ENCODE measurements at places on chromosomes 2 and 18.
A peak's percentile ranks its signal among the peaks of the same experiment; 100 is the strongest.

DNA sequence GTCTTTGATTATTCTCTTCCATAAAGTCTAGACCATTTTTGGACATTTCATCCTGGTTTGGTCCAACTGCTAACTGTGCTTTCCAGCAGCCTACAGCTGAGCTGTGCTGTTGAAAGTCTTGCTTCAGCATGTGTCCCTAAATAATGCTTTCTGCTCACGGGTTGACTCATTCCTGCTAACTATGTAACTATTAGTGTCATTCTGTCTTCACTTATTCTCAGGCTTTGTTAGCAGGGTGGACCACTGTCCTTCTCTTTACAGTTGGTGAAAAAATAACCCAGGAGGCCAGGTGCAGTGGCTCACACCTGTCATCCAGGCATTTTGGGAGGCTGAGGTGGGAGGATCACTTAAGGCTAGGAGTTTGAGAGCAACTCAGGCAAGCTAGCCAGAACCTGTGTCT, 8.9 kb downstream of the ADAM23 start:
- no peak for DNase-seq

- peak; percentile 35 for DNase-seq
These were observed 95.7 kb upstream of the HS6ST1 start for GRCh38 chr2:128414351-128414750.

DNA sequence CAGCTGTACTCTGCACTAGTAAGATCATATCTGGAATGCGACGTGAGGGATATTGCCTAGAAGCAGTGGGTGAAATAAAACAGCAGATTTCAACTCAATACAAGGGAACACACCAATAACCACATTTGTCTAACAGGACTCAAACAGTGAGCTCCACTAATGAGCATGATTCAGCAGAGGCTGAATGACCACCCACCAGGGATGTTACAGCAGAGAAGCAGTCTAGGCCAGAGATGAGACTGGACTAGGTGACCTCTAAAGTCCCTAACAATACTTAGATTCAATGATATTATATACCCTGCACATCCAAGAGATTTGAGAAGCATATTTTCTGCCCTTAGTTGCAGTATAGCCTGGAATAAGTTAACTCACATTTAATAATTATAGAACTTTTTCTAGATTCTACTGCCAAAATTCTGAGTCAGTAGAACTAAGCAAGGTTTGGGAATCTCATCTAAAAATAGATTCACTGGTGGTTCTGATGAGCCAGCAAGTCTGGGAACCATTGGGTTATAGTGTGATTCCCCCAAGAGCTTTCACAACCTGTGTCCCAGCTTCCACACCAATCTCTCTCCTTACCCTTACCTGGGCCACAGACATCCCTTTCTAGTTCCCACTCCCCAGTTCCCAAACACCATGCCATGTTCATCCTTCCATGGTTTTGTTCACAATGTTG, 6.3 kb downstream of the THOC1 start:
- no peak for DNase-seq

DNA sequence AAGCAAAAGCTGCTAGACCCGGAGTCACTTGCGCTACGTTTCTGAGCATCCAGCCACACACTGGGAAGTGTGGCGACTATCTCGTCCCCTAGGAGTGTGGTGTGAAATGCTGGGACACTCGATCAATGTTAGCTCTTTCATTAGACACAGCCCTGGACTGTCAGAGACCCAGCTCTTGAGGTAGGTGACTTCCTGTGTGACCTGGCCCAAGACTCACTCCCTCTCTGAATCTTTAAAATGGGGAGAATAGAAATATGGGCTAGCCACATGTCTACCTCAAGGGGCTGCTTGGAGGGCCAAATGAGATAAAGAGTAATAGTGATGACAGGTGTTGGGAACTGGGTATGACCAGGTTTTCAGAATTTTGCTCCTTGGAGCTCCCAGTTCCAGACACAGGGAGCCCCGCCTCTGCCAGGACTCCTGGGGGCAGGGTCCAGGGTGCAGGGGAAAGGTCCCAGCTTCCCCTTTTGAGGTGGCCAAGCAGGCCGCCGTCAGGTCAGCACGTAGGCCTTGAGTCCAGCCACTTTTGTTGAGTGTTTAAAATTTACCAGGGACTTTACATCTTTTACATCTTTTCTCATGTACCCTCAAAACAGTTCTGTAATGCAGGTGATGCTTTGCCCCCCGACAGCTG, 36.0 kb downstream of the CTIF start:
- DNase-seq, result no peak

DNA sequence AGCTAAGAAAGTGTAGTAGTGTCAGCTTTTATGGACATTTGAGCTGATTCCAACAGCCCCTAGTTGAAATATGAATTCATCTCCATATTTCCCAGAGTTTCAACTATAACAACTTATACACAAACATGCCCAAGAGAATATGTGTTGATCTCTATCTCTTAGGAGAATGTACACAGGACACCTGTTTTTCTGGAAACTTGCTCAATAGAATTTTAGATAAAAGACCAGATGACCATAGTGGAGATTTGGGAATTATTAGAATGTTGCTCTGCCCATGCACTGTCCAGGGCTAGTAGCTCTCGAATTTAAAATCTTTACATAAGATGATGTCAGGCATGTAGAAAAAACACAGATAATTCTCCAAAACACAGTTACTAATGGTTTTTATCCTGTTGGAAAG, 162.3 kb upstream of the VRK2 start:
- no peak for DNase-seq

DNA sequence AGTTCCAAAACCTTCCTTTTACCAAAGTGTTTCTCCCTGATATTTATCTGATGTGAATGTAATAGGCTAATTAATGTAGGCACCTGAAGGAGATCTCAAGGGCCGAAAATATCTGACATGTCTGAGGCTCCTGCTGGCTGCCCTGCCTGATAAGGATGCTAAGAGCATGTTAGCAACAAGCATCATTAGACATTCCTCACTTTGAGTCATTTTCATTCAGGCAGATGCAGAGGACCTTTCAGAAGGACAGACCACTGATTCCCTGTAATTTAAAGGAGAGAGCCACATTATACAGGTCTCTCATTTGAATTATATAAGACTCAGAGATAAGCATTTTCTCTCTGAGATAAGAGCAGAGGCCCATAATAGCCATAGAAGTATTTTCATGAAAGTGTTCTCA, 222.4 kb upstream of the NCKAP5 start:
- DNase-seq, result no peak

- DNase-seq, result no peak
These were observed 116.1 kb downstream of the BCL2 start for GRCh38 chr18:63203497-63203896.

GRCh38 chr2:239949537-239949936, 75.6 kb downstream of the NDUFA10 start:
- no peak for DNase-seq

- no peak for DNase-seq
These were observed 40.6 kb upstream of the EPAS1 start for GRCh38 chr2:46256563-46257142.

- no peak for DNase-seq
These were observed 166.4 kb upstream of the MGAT5 start for GRCh38 chr2:134087371-134087921.

All from H1 (cell line).